ENCODE measurements at places on chromosomes 4 and X.

DNA sequence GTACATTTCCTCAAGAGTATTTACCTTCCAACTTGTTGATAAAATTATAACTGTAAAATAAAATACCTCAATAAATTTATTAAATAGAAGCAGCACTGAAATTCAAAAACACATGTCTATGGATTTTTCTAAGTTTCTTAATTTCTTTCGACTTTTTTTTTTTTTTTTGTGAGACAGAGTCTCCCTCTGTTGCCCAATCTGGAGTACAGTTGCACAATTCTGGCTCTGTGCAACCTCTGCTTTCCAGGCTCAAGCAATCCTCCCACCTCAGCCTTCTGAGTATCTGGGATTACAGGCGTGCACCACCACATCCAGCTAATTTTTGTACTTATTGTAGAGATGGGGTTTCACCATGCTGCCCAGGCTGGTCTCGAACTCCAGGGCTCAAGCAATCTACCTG is 79.8 kb downstream of the IQCM start:
- no peak for DNase-seq

DNA sequence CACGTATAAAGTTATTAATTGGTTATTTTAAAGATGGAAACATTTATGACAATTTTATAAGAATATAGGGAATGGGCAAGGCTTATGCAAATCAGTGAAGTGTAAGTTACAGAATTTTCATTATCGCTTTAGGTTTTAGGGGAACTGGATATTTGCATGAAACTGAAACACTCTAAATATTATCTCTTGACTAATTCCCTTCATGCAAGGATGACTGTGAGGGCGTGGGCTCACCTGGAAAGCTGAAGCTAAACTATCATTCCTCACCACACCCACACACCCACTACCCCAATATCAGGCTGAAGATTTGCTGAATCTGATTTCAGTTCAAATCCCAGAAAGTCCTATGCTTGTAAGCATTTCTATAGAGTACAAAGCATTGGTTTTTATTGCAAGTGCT is 81.7 kb upstream of the ARHGAP24 start:
- no peak for DNase-seq

DNA sequence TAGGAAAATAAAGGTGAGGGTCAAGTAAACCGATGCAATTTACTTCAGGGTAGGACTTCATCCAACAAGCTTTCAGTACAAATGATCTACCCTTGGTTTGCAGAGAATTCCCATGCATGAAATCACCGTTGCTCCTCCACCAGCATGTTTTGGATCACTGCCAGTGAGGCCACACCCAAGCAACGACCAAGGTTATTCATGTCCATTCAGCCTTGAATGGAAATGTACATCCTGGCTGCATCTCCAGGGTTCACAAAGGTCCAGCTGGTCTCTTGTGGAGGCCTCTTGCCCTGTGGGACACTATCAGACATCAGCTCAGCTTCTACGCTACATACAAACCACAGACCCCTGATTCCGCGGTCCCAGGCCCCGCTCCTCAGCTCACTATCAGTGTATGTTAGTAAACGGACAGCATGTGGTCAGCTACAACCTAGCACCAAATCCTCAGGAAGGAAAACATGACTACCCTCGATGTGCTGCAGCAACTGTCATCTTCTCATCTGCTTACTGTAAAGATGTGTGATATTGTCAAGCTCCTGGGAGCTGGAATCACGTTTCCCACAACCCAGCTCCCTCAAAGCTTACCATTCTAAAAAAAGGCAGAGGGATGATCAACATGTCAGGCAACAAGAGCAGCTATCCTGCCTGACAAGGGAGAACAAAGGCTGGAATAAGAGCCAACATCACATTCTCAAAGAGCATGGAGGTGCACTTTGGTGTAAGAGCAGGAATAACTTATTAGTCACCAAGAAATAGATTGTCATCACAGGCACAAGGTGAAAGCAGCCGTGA is 4.9 kb downstream of the LYAR start:
- DNase-seq, result peak; percentile 55

DNA sequence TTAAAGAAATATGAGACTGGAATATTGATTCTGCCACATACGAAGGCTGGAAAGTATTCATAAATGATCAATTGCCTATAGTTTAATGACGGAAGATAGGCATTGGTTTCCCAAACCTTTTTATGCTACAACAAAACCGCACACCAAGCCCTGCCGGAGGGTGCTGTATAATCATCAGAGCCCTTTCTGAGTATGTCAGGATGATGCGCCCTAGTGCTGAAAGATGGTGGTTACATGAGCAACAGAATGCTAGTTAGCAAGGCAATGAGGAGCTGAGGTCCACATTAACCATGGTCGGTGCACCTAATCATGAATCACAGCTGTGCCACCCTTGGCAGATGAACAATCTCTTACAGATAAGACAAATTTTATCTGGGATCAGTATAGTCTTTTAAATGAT is 491.1 kb downstream of the PACRGL start:
- no peak for DNase-seq

DNA sequence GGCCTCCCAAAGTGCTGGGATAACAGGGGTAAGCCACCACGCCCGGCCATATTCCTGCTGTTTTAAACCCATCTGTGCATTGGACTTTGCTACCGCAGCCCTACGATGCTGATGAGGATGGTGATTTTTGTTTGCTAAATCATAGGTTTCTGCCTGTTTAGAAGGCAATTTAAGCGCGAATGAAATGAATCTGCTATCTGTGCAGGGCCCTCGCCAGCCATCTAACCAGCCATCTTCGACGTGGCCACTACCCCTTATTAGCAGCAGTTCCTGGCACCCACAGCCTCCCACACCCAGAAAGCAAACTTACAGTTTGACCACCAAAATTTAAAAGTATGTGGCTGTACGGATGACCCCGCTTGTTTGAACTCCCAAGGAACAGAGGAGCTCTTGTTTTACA is 178.5 kb downstream of the SHOX start:
- DNase-seq, result no peak

GRCh38 chr4:30757357-30757756 is 37.2 kb downstream of the PCDH7 start:
- DNase-seq, result peak; percentile 7

DNA sequence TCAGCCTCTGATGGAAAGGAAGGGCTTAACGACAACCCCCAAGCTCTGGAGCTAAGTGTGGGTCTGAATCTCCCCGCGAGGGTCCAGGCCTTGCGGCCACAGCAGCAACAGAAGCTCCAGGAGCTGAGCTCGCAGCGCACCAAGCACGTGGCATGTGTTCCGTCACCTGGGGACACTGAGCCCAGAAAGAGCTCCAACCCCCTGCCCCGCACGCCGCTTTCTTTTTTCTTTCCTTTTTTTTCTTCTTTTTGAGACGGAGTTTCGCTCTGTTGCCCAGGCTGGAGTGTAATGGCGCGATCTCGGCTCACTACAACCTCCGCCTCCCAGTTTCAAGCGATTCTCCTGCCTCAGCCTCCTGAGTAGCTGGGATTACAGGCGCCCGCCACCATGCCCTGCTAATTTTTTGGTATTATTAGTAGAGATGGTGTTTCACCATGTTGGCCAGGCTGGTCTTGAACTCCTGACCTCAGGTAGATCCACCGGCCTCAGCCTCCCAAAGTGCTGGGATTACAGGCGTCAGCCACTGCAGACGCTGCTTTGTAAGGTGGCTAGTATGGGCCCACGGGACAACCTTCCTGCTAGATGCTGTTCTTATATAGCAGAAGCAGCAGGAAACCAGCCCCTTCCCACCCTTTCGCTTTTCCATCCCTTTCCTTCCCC is 685 bp upstream of the TNIP2 start:
- DNase-seq, result no peak

- no peak for DNase-seq
Measured at GRCh38 chr4:123640271-123640670, 243.7 kb downstream of the SPRY1 start.

- no peak for DNase-seq
Measured at GRCh38 chrX:100363896-100364295, 46.2 kb downstream of the PCDH19 start.

GRCh38 chrX:132452911-132453550 is 35.8 kb downstream of the MBNL3 start:
- DNase-seq, result no peak

- peak; percentile 65 for DNase-seq
Measured at GRCh38 chrX:41561045-41561444, 113.9 kb downstream of the NYX start.

- DNase-seq, result no peak
Measured at GRCh38 chrX:66731398-66731797, 92.5 kb upstream of the EDA2R start.

- no peak for DNase-seq
Measured at GRCh38 chr4:957581-958313, 15.6 kb downstream of the DGKQ start.

DNA sequence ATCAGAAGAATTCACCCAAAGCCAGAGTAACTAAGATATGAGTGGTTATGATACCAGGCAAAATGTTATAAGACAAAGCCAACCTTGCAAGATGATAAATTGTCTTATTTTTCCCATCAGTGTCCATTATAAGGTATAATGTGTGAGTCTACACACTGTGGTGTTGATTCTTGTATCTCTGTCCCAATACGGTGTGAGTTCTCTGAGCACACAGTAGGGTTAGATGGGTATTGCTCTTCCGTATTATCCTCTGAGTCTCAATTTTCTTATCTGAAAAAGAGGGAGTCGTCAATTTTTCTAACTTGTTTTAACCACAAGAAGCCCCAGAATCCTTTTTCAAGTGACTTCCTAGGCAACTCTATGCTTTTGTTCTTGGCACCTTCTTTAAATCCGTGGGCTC is 69.9 kb downstream of the HMGB2 start:
- DNase-seq, result no peak

GRCh38 chr4:47690611-47691010 is 147.3 kb downstream of the CORIN start:
- DNase-seq, result no peak

GRCh38 chrX:139811942-139812629 is 104.1 kb upstream of the MCF2 start:
- DNase-seq, result no peak

DNA sequence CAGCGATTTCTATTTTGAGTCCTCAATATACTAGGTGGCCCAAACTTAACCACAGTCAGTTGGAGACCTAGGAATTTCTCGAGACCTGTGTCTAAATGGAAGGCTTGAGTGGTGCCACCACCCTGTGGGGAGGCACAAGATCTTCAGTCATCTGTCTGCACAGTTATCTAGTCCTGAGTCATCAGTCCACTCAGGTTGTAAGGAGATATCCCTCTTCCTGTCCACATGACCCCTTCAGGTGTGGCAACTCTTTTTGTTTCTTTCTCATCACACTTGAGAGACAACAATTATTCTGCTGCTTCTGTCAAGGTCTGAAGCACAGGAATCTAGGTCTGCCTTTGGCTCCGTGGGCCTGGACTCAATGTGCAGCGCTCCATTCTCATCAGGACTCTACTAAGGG is 64.4 kb upstream of the IBSP start:
- DNase-seq, result peak; percentile 8

GRCh38 chr4:178148106-178148505 is 705.9 kb upstream of the AGA start:
- no peak for DNase-seq

DNA sequence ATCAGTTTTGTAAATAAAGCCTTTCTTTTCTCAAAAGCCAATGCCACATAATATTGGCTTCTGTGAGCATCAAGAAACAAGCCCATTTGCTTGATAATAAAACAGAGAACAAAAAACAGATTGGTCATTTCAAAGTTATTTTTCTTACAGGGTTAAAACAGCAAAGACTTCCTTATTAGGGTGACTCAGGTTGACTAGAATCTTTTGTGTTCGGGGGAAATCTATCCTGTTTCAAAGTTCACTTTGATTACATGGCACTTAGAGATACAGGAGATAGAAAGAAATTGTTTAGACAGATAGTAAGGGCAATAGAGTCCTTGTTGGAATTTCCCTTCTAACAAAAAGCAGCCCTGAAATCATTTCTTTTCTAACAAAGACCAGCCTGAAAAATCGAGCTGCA is 170.0 kb upstream of the GLRA2 start:
- no peak for DNase-seq

GRCh38 chr4:40058121-40058520 is 1.5 kb downstream of the N4BP2 start:
- no peak for DNase-seq

DNA sequence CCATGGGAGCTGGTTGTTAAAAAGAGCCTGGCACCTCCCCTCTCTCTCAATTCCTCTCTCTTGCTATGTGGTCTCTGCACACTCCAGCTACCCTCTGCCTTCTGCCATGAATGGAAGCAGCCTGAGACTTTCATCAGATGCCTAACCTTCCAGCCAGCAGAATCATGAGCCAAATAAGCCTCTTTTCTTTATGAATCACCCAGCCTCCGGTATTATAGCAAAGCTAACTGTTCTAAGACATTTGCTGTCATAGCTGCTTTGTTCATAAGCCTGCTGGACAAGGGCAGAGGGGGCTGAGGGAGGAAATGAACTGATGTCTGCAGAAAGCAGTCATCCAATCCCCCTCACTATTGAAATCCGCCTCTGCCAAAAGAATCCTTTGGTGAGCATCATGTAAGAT is 196.7 kb downstream of the ZNF330 start:
- DNase-seq, result no peak

DNA sequence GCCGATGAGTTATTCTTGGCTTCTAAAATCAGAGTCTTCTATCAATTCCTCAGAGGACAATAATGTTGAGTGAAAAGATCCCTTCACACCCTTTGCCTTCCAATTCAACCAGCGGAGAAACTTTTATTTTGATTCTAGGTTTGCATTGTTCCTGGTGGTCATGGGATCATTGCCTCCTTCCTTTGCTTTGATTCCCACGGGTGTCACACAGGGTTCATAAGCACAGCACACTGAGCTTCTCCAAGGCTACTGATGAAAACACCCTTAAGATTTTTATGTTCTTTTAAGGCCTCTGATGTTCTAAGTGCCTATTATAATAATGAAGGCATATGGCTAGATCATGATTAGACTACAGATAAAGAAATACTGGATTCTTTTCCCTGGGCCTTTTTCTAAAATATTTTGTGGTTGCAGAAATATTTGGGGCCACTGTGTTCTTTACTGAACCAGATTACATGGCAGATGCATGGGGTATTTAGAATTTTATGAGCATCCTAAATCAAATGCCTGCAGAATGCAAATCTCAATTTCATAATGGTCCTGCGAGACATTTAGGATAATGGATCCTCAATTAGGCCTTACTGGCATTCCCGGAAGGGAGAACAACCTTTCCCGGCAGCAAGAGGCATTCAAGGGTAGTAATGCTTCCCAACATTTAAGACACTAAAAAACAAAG is 43.9 kb upstream of the FGFBP2 start:
- DNase-seq, result no peak

DNA sequence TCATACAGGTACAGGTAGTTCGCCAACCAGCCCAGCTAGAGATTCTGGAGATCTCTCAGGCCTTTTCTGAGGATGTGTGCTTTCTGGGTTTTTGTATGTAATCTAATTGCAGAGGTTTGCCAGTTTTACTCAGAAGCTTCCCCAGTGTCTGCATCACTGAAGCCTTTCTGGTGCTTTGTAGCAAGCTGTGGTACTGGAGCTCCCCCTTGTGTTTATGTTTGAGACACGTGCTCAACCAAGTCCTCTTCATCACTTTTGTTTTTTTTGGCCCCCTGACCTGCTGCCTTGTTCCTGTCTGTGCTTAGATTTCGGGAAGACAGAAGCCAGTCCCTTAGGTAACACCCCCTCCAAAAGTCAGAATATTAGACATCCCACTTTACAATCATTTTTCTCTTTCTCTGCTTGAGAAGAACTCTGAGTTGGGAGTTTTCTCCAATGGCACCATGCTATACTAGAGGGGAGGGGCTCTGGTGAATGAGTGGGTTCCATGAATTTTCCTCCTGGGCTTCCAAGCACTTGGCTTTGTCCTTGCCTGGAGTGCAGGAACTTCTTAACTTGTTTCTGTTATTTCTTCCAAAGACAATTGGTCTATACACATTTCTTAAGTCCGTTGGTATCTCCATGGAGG is 128.4 kb upstream of the TBC1D9 start:
- peak; percentile 50 for DNase-seq

- DNase-seq, result peak; percentile 23
Measured at GRCh38 chr4:75180790-75181776, 248.2 kb downstream of the PARM1 start.
